ENCODE measurements at places on chromosomes 1 and 21.

GRCh38 chr1:20787840-20788795 lies 1.0 kb upstream of the HP1BP3 start:
- no peak for DNase-seq

DNA sequence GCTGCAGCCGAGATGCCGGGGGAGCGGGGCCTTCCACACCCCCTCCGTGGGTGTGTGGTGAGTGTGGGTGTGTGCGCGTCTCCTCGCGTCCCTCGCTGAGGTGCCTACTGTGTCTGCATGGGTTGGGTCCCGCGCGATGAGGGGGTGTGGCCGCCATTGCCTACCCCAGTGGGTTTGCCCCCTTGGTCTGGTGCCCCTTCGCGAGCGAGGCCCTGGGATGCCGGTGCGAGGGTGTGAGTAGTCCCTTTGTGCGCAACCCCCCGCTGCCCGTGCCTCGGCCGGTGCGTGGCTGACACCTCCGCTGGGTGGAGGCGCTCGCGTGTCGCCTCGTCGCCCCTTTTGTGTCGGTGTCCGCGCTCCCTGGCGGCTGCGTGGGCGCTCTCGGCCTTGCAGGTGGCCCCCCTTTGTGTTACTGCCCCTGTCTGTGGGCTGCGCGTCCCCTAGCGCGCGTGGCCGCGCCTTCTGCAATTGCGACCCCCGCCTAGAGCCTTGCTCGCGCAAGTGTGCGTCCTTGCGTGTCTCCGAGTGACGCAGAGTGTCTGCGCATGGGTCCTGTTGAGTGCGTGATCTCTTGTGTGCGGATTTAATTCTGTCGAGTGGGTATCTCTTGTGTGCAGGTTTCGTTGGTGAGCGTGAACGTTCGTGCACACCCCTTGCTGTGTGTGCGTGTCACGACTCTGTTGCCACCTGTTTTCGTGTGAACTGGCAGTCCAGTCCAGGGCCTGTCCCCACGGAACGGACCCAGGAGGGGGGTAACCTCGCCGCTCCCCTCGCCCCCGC lies 553 bp downstream of the TTC3 start:
- peak; percentile 44 for DNase-seq

DNA sequence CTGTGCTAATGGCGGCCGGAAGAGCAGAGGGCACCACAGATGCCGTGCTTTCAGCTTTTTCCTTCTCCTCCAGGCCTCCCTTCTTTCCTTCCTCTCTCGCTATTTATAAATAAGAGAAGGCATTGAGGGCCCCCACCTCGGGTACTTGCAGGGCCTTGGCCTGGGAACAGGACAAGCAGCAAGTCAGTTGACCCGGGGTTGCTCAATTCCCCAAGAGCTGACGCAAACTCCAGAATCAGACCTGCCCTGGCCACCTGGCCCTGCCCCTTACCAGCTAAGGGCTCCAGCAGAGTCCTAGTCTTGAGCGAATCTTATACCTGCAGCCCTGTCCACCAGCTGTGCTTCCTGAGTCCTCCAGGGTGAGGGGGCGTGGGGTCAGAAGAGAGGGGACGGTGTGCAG lies 13.5 kb downstream of the TNFRSF1B start:
- no peak for DNase-seq

DNA sequence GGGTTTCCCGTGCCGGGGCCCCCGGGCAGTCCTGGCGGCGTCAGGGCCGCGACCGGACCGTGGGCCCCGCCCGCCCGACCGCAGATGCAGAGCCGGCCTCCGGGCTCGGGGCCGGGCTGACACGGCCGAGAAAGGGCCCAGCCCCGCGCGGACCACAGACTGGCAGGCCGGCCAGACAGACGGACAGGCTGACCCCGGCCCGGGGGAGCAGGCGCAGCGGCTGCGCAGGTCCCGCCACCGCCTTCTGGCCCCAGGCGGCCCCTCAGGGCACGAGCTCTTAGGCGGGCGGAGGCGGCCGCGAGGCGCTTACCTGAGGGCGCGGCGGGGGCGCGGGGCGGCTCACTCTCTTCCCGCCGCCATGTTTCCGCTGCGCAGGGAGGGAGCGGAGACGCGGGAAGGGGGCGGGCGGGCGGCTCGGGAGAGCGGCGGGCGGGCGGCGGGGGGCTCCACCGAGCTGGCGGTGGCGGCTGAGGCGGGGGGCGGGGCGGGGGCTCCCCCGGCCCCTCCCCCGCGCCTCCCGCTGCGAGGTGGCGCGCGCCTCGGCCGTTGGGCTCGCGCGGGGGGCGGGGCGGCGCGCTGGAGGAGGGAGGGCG lies at the start of gene SCMH1:
TSS of gene SCMH1 (minus strand) at position 558 of the 593 bp plus-strand sequence. CDS start 56,173 bp downstream, outside the sequence.
- no peak for DNase-seq

DNA sequence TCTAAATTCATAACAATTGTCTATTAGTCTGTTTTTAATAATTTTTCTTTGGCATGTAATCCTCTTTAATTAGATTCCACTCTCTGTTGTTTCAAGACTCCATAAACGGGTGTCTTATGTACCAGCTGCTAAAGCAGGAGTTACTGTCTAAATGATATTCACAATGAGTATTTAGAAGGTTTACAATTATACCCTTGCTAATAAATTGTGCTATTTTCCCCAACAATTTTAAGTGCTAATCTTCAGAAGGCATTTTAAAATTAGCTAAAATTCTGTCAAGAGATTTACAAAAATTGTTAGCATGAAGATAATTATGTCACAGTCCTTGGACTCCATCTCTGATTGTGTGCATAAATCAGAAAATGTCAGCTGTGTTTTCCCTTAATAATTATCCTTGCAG lies 83.7 kb downstream of the DPYD start:
- DNase-seq: no peak

DNA sequence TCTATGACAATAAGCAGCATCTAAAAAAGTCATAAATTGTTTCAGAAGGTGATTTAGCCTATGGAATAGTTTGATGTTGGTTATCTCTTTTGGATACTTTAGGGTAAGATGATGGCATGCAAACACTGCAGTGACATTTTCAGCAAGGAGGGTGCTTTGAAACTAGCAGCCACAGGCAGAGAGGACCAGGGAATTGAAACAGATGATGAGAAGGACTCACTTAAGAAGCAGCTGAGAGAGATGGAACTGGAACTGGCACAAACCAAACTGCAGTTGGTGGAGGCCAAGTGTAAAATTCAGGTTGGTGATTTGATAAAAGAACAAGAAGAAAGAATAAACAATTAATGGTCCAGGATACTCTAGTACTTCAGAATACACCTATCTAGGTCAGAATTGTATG lies 11.2 kb upstream of the CACYBP start:
- no peak for DNase-seq
